ENCODE measurements at places on chromosomes 13 and 19. TPM values are rescaled to one million over a fixed set of nuclear protein-coding genes. Genes with fewer than 3 reads are reported as not detected.

DNA sequence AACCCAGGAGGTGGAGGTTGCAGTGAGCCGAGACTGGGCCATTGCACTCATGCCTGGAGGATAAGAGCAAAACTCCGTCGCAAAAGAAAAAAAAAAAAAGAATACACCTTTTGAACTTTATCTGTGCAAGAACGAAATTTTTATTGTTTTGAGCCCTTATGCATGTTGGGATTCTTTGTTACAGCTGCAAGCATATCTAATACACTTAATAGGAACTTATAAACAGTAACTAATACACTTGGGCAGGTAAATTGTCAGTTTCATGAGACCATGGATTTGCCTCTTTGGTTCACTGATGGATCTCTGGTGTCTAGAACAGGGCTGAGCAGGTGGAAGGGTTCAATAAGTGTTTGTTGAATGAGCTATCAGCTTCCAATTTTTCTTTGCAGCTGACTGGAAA, 108.1 kb downstream of the CACNA1A start:
- DNase-seq, result no peak

GRCh38 chr13:108958013-108958376, 328.6 kb downstream of the MYO16 start:
- no peak for DNase-seq

The PTGER1 gene
- 4.1 TPM for total RNA-seq

GRCh38 chr19:28563964-28564921, 648.7 kb downstream of the UQCRFS1 start:
- DNase-seq, result no peak

GRCh38 chr19:33668968-33669367, 47.2 kb downstream of the CHST8 start:
- no peak for DNase-seq

- no peak for DNase-seq
Observed at GRCh38 chr13:99477493-99477892, 23.8 kb upstream of the TM9SF2 start.

The CPB2 gene
- total RNA-seq, result not detected
